ENCODE measurements at places on chromosomes 5 and 9.

DNA sequence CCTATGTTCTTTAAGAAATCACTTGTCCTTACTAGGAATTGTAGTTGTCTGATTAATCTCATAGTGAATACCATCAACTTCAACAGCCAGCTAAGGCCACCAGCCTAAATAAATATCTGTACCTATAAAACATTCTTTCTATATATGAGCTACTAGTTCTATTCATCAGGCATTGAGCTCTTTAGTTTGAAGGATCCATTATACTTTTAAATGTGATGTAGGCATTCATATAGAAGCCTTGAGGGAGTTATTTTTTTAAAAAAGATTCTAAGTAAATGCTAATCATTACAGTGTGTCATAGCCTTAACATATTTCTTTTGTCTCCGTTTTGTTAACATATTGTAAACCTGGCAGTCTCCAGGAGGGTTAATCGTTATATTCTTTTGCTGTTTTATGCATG is 838.3 kb downstream of the PTPRD start:
- DNase-seq: no peak

GRCh38 chr9:89845321-89845720 is 240.5 kb downstream of the GADD45G start:
- no peak for DNase-seq

DNA sequence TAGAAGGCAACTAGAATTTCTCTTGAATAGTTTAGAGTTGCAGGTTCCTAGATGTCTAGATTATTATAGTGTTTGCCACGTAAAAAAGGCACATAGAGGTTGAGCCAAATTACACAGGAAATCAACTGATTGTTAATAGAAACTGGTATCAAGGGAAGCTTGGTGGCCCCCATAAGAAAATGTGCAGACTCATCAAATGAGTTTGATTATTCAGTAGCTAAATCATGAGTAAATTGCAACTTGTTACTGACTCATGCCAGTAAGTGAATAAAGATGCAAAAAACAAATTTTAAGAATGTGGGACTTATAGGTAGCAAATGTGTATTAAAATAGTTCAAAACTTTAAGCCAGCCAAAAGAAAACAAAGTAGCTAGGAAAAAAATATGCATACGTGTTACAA is 1078.9 kb upstream of the CDH9 start:
- no peak for DNase-seq

- DNase-seq: no peak
Measured at GRCh38 chr5:144281784-144282183, 111.1 kb downstream of the KCTD16 start.

DNA sequence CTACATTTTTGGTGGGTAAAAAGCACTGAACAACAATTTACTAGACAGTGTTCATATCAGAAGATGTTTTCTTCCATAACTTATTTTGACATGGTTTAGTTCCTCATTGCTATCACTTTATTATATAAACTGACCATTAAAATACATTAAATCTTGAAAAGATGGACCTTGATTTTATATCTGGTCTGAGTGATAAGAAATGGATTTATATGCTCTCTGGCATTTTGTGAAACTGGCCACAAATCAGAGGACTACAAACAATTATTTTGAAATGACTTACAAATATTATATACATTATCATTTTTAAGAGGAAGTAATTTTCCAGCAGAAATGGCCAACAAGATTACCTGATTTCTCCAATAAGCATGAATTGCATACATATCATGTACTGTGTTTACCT is 23.6 kb upstream of the TRIM36 start:
- no peak for DNase-seq
